ENCODE measurements at places on chromosomes 5 and 9. TPM values are rescaled to one million over a fixed set of nuclear protein-coding genes. Genes with fewer than 3 reads are reported as not detected.
A peak's percentile ranks its signal among the peaks of the same experiment; 100 is the strongest.

Gene PTGDS
- total RNA-seq, result 6,990 TPM

Gene HRCT1
- not detected for total RNA-seq

Gene OR1J1
- not detected for total RNA-seq

Gene LIFR
- 122 TPM for total RNA-seq

Gene KCNT1
- total RNA-seq, result 14.7 TPM

Gene RAB3C
- 25.0 TPM for total RNA-seq

Gene KIF24
- total RNA-seq, result 5.3 TPM

DNA sequence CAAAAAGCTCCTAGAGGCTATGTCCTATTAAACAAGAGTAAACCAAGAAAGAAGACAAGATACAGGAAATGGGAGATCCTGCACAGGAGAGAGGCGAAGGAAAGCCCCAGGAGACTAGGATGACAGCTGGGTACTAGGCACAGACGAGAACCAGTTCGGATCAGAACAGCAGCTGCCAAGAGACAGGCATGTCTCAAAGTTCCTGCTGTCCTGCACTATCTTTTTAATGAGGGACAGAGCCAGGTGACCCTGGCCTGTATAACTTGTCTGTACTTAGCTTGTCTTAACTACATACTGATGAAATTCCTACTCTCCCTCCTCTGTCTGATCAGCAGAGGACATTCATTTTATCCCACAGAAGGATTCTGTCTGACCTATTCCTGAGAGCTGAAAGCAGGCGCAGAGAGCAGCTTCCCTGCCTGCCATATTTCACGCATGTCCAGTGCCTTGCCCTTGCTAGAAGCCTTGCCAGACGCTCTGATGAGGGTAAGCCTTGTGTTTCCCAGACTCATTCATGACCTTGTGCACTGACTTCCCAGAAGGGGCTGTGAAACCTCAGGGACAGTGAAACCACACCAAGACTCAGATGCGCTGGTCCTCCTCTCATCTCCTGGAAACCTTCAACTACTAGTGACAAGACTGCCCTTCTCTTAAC lies 24.7 kb downstream of the TSC1 start:
- peaks cover 30% of the 10 kb centered on the region for H3K36me3 ChIP-seq
- no peak overlapping the region for H3K4me3 ChIP-seq
- no peaks in the 10 kb centered on the region for H3K4me1 ChIP-seq
- no peak for DNase-seq
- H3K27me3 ChIP-seq, result no peaks in the 10 kb centered on the region
- no peak overlapping the region for H3K27ac ChIP-seq

GRCh38 chr9:77985996-77986395 lies 45.6 kb downstream of the GNAQ start:
- peaks cover 3% of the 10 kb centered on the region for H3K4me1 ChIP-seq
- H3K36me3 ChIP-seq, result no peaks in the 10 kb centered on the region
- no peak overlapping the region for H3K4me3 ChIP-seq

DNA sequence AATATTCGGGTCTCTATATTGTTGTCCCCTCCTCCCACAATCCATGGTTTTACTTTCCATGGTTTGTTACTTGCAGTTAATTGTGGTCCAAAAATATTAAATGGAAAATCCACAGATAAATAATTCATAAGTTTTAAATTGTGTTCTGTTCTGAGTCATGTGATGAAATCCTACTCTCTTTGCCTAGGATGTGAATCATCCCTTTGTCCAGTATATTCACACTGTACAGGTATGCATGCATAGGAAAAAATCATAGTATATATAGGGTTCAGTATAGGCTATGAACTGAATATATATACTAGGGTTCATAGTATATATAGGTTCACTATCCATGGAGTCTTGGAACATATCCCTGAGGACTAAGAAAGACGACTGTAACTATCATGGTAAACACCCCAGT lies 19.6 kb downstream of the INSYN2B start:
- no peaks in the 10 kb centered on the region for H3K4me1 ChIP-seq
- no peak overlapping the region for H3K27ac ChIP-seq
- H3K4me3 ChIP-seq, result no peak overlapping the region
- H3K27me3 ChIP-seq, result no peaks in the 10 kb centered on the region
- no peak for DNase-seq
- H3K36me3 ChIP-seq, result peaks cover 3% of the 10 kb centered on the region

GRCh38 chr5:108421713-108422112 lies 39.8 kb upstream of the FBXL17 start:
- no peaks in the 10 kb centered on the region for H3K4me1 ChIP-seq
- H3K27ac ChIP-seq, result no peak overlapping the region
- no peaks in the 10 kb centered on the region for H3K36me3 ChIP-seq
- no peaks in the 10 kb centered on the region for H3K27me3 ChIP-seq

GRCh38 chr9:127123064-127123890 lies 842 bp upstream of the ANGPTL2 start:
- no peak for DNase-seq
- H3K4me3 ChIP-seq, result peak overlapping the region; percentile 64
- no peaks in the 10 kb centered on the region for H3K36me3 ChIP-seq
- peaks cover 57% of the 10 kb centered on the region for H3K4me1 ChIP-seq

GRCh38 chr5:53946405-53947100 lies 363.8 kb downstream of the ARL15 start:
- H3K4me1 ChIP-seq, result no peaks in the 10 kb centered on the region
- H3K36me3 ChIP-seq, result no peaks in the 10 kb centered on the region
- H3K27me3 ChIP-seq, result no peaks in the 10 kb centered on the region
- H3K27ac ChIP-seq, result no peak overlapping the region
- DNase-seq, result no peak

- no peak overlapping the region for H3K4me3 ChIP-seq
- peaks cover 100% of the 10 kb centered on the region for H3K27me3 ChIP-seq
- no peaks in the 10 kb centered on the region for H3K36me3 ChIP-seq
- H3K4me1 ChIP-seq, result peaks cover 47% of the 10 kb centered on the region
Observed at GRCh38 chr9:37034305-37034937, 353 bp upstream of the PAX5 start.

- H3K27ac ChIP-seq, result no peak overlapping the region
- no peak overlapping the region for H3K4me3 ChIP-seq
- no peaks in the 10 kb centered on the region for H3K27me3 ChIP-seq
- no peaks in the 10 kb centered on the region for H3K4me1 ChIP-seq
- no peaks in the 10 kb centered on the region for H3K36me3 ChIP-seq
Observed at GRCh38 chr5:71903808-71904207, 184.7 kb downstream of the CARTPT start.

DNA sequence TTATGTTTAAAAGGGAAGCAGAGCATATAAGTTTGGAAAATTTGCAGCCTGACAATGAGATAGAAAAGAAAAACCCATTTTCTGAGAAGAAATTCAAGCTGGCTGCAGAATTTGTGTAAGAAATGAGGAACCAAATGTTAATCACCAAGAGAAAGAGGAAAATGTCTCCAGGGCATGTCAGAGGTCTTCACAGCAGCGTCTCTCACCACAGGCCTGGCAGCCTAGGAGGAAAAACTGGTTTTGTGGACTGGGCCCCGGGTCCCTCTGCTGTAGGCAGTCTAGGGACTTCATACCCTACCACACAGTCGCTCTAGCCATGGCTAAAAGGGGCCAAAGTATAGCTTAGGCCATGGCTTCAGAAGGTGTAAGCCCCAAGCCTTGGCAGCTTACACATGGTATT lies 32.1 kb upstream of the HSD17B4 start:
- no peak for DNase-seq
- H3K4me1 ChIP-seq, result no peaks in the 10 kb centered on the region
- H3K27me3 ChIP-seq, result no peaks in the 10 kb centered on the region
- H3K36me3 ChIP-seq, result no peaks in the 10 kb centered on the region

DNA sequence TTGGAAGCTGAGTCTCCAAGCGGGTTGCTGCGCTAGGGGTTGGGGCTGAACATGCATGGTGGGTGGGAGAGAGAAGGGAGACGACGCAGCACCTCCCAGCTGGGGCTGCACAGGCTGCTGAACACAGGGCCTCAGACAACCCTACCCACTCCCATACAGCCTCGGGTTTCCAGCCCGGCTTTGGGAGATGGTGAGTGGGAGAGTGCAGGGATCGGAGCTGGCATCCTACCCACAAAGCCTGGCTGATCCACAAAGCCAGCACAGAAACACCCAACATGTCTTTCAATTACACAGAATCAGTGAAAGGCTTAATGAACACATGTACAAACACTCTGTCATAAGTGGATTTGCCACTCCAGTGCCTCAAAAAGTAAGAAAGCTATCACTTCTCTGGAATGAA lies 64.8 kb downstream of the NSG2 start:
- no peak overlapping the region for H3K27ac ChIP-seq
- no peak overlapping the region for H3K4me3 ChIP-seq
- no peaks in the 10 kb centered on the region for H3K27me3 ChIP-seq
- peaks cover 37% of the 10 kb centered on the region for H3K4me1 ChIP-seq
- peaks cover 16% of the 10 kb centered on the region for H3K36me3 ChIP-seq
- DNase-seq, result no peak

GRCh38 chr9:12350775-12351174 lies 342.4 kb upstream of the TYRP1 start:
- no peak overlapping the region for H3K27ac ChIP-seq
- no peaks in the 10 kb centered on the region for H3K27me3 ChIP-seq
- no peaks in the 10 kb centered on the region for H3K36me3 ChIP-seq
- no peak overlapping the region for H3K4me3 ChIP-seq
- no peaks in the 10 kb centered on the region for H3K4me1 ChIP-seq

- no peaks in the 10 kb centered on the region for H3K27me3 ChIP-seq
- no peak for DNase-seq
- no peak overlapping the region for H3K27ac ChIP-seq
- no peaks in the 10 kb centered on the region for H3K36me3 ChIP-seq
- H3K4me3 ChIP-seq, result no peak overlapping the region
- H3K4me1 ChIP-seq, result no peaks in the 10 kb centered on the region
Observed at GRCh38 chr9:108687006-108687987, 168.5 kb downstream of the ACTL7B start.

GRCh38 chr5:134608555-134608954 lies 24.1 kb downstream of the SAR1B start:
- DNase-seq, result no peak
- no peak overlapping the region for H3K4me3 ChIP-seq
- no peak overlapping the region for H3K27ac ChIP-seq
- H3K4me1 ChIP-seq, result no peaks in the 10 kb centered on the region
- H3K27me3 ChIP-seq, result no peaks in the 10 kb centered on the region

GRCh38 chr5:1366514-1366913 lies 21.6 kb upstream of the CLPTM1L start:
- no peaks in the 10 kb centered on the region for H3K36me3 ChIP-seq
- no peak overlapping the region for H3K27ac ChIP-seq
- DNase-seq, result no peak
- no peaks in the 10 kb centered on the region for H3K4me1 ChIP-seq
- H3K4me3 ChIP-seq, result no peak overlapping the region
- H3K27me3 ChIP-seq, result peaks cover 25% of the 10 kb centered on the region

DNA sequence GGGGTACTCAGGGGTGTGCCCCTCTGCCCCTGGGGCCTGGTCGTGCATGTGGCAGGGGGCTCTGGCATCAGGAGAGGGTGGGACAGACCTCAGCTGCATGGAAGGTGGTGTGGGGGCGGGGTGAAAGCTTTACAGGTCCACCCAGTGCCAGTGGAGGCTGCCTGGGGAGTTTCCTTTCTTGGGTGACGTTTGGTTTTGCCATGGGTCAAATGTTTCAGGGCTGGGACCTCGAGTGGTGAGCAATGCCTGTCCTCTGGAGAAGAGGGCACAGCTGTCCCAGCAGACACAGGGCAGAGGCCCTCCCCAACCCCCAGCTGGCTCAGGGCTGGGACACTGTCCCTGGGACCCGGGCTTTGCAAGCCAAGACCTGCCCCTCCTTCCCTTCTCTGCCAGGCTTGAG lies 3.6 kb downstream of the RXRA start:
- no peak overlapping the region for H3K4me3 ChIP-seq
- H3K4me1 ChIP-seq, result peaks cover 81% of the 10 kb centered on the region
- peaks cover 17% of the 10 kb centered on the region for H3K36me3 ChIP-seq
- H3K27me3 ChIP-seq, result no peaks in the 10 kb centered on the region

DNA sequence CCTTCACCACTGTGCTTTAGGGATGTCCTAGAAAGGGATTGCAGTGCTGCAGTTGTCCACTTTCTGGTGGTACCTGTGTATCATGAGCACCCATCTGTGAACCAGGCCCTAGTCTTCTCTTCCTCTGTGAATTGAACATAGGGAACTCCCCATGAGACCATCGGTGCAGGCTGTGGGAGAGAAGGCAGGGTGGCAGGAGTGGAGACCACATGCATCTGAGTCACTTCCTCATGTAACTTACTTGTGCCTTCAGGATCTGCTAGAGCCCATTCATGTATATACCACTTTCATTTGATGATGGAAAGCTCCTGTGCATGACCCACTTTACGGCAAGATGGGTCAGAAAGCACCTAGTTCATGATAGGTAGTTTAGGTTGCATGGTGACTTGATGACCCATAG lies 478.1 kb upstream of the CDH9 start:
- H3K4me3 ChIP-seq, result no peak overlapping the region
- no peak overlapping the region for H3K27ac ChIP-seq
- no peaks in the 10 kb centered on the region for H3K27me3 ChIP-seq
- H3K36me3 ChIP-seq, result no peaks in the 10 kb centered on the region

DNA sequence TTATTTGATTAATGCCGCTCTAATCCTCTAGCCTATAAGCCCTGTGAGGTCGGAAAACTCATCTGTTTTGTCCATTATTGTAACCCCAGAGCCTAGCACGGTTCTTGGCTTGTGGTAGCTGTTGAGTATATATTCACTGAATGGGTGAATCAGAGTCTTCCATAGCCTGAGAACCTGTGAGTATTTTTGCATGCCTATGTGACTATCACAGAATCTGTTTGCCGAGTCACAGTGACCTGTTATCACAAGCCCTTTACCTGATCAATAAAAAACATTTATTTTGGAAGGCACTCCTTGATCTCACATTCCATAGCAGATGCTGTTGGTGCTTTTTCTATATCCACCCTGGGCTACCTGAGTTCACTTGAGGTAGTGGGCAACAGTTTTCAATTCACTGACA lies 125.0 kb upstream of the STC2 start:
- no peaks in the 10 kb centered on the region for H3K27me3 ChIP-seq
- H3K4me3 ChIP-seq, result no peak overlapping the region
- H3K4me1 ChIP-seq, result no peaks in the 10 kb centered on the region
- no peaks in the 10 kb centered on the region for H3K36me3 ChIP-seq
- no peak overlapping the region for H3K27ac ChIP-seq
- DNase-seq, result no peak

DNA sequence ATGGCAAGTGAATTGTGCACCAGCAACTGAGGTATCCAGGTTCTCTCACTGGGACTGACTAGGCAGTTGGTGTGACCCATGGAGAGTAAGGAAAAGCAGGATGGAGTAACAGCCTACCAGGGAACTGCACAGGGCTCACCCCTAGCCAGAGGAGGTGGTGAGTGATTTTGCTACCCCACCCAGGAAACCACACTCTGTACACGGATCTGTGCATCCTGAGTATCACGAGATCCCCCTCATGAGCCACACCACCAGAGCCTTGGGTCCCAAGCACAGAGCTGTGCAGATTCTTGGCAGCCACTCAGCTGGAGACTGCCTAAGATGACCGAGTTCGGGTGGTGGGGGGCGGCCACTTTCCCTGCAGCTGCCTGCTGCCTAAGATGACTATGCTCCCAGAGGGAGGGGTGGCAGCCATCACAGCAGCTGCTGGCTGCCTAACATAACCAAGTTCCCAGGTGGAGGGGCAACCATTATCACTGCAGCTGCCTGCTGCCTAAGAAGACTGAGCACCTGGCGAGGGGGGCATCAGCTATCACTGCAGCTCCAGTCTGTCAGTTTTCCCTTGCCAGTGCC lies 48.4 kb upstream of the EFNA5 start:
- no peak for DNase-seq
- H3K4me1 ChIP-seq, result no peaks in the 10 kb centered on the region
- H3K27me3 ChIP-seq, result no peaks in the 10 kb centered on the region
- no peak overlapping the region for H3K27ac ChIP-seq
- H3K4me3 ChIP-seq, result no peak overlapping the region

- no peak for DNase-seq
- H3K27me3 ChIP-seq, result no peaks in the 10 kb centered on the region
- H3K4me3 ChIP-seq, result no peak overlapping the region
- H3K4me1 ChIP-seq, result peaks cover 13% of the 10 kb centered on the region
- no peak overlapping the region for H3K27ac ChIP-seq
Observed at GRCh38 chr9:131892162-131892707, 152.4 kb upstream of the RAPGEF1 start.

Data from spinal cord (tissue), 10 donors.